ENCODE measurements at places on chromosomes 6 and 20. TPM values are rescaled to one million over a fixed set of nuclear protein-coding genes. Genes with fewer than 3 reads are reported as not detected.
A peak's percentile ranks its signal among the peaks of the same experiment; 100 is the strongest.

Gene AVP
- polyA plus RNA-seq = not detected

Gene KCNS1
- 1.1 TPM for polyA plus RNA-seq

Gene DDO
- polyA plus RNA-seq = 1.2 TPM

Gene CST5
- not detected for polyA plus RNA-seq

Gene COL20A1
- polyA plus RNA-seq = not detected

Gene OVOL2
- polyA plus RNA-seq = 13.2 TPM

Gene NDRG3
- polyA plus RNA-seq = 25.9 TPM

Gene TREM2
- polyA plus RNA-seq = 4.2 TPM

Gene THBS2
- polyA plus RNA-seq = 3.0 TPM

Gene CRIP3
- not detected for polyA plus RNA-seq

Gene HCK
- polyA plus RNA-seq = 25.8 TPM

Gene HDGFL1
- polyA plus RNA-seq = not detected

DNA sequence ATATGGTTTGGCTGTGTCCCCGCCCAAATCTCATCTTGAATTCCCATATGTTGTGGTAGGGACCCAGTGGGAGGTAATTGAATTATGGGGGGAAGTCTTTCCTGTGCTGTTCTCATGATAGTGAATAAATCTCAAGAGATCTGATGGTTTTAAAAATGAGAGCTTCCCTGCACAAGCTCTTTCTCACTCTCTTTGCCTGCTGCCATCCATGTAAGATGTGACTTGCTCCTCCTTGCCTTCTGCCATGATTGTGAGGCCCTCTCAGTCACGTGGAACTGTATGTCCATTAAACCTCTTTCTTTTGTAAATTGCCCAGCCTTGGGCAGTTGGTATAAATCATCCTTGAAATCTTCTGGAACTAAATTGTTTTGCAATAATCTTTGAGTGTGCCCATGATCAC is 31.9 kb upstream of the TBX18 start:
- DNase-seq = no peak

GRCh38 chr6:24490948-24491347 is 1.6 kb upstream of the GPLD1 start:
- no peak for DNase-seq

- no peak for DNase-seq
Observed at GRCh38 chr6:19478992-19479391, 358.2 kb upstream of the ID4 start.

DNA sequence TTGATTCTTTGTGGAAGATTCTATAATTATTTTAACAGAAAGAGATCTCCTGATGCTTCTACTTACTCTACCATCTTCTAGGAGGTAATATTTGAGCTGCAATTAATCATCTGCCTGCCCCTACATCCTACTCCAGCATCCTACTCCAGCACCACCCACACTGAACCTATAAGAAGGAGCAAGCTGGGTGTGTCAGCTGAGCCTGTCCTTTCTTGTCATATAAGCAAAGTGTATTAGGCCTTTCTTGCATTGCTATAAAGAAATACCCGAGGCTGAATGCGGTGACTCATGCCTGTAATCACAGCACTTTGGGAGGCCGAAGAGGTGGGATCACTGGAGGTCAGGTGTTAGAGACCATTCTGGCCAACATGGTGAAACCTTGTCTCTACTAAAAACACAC is 84.2 kb upstream of the ARG1 start:
- no peak for DNase-seq

DNA sequence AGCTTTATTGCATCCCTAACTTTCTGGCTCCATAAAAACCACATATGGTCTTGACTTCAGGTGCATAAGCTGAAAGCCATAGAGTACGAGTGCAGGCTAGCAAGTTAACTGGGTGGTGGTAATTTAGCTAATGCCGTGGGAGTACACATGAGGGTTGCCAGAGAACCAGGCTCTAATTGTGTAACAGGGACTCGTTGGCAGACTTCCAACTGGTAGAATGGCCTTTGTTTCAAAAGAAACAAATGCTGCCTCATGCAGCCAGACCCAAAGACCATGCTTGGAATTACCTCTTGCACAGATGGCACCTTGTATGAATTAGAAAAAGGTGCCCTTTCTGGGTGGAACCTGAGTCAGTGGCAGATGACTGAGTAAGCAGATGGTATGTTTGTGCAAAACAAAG is 73.2 kb downstream of the LY86 start:
- DNase-seq = peak; percentile 76

- DNase-seq = no peak
Observed at GRCh38 chr6:148423601-148424270, 81.1 kb downstream of the SASH1 start.

DNA sequence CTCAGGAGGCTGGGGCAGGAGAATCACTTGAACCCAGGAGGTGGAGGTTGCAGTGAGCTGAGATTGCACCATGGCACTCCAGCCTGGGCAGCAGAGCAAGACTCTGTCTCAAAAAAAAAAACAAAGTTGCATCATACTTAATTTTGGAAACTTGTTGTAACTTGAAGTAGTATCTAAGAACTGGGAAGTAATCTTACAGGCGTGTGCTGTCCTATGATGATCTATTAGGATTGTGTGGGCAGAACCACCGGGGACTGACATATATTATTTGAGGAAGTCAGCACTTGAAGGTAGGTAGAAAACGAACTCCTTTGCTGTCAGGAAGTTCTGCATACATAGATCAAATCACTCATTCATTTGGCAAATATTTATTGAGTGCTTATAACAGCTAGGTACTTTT is 188.5 kb downstream of the ZNF217 start:
- no peak for DNase-seq

DNA sequence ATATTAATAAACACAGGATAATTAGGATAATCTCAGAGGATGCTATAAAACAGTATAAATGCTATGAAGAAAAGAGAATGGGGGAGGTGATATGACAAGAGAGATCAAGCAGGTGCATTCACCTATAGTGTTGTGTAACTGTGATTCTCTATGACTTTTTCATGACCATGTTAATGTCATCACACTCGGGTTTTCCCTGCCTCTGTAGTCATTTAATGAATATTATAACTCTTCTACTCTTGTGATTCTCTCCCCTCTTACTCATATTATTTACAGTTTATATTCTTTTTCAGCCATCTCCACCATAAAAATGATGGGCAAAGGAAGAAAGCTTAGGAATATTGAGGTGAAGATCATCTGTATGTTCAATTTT is 106.9 kb upstream of the SGK1 start:
- no peak for DNase-seq

- no peak for DNase-seq
Observed at GRCh38 chr6:136846046-136846445, 23.7 kb downstream of the PEX7 start.

DNA sequence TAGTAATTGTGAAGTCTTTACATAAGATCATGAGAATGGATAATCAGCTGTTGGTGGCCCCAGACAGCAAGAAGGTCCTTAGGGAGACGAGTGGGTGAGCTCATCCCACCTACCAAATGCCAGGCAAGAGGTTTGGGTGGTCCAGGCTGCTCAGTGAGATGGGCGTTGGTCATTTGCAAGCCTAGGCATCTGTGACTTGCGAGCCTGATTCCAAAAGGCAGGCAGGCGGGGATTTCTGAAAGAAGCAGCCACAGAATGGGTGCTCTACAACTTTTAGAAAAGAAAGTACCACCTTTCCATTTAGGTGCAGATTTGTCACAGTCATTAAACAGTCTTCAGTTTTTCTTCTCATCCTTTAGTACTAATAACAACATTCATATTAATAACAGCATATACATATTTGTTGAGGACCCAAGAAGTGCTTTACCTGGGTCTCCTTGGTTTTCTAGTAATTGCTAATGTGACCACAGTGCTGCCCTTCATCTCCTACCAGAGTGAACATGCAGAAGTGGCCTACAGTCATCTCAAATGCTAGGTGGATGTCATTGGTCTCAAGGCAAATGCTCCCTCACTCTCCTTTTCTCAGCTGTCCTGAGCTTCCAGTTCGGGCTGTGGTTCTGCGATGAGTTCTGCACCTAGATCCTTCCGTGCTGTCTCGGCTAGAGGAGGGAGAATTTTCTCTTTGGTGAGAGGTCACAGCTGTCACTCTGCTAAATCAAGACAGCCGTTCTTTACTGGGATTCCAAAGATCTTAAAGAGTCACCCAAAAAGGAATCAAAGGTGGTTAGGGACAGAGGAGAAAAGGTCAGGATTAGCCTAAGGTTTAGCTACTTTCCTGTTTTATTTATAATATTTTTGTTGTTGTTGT is 2.7 kb downstream of the WRNIP1 start:
- DNase-seq = no peak

DNA sequence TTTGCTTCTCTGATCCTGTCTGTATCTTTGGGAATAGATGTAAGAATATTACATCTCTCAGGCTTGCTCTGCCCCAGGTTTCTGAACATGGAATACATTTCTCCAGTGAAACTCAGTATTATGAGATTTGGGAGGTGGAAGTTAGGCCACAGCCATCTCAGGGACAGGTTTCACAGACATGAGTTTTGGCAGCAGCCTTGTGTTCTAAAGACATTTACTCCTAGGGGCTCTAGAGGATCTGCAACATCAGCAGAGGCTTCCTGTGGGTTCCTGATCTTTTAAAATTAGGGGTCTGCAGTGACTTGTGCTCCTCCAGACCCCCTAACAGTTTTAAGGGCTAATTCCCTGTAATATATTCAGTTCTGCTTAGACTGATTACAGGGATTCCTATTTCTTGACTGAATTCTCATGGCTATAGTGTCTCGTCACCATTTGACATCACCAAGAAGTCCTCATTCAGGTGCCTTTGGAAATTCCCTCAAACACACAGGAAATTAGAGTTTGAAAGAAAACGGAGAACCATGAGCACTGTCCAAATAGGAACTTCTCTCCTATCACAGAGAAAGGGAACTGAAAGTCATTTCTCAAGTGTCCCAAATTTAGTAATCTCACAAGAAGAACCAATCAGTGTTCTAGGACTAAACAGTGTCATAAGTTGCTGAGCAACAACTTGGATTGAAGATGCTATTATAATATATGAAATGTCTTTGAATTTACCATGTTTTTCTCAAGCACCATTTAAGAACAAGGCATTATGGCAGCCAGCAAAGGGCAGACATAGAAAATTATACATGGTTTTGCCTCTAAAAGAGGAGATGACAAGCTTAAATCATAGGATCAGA is 2.5 kb upstream of the HLA-DRA start:
- no peak for DNase-seq

DNA sequence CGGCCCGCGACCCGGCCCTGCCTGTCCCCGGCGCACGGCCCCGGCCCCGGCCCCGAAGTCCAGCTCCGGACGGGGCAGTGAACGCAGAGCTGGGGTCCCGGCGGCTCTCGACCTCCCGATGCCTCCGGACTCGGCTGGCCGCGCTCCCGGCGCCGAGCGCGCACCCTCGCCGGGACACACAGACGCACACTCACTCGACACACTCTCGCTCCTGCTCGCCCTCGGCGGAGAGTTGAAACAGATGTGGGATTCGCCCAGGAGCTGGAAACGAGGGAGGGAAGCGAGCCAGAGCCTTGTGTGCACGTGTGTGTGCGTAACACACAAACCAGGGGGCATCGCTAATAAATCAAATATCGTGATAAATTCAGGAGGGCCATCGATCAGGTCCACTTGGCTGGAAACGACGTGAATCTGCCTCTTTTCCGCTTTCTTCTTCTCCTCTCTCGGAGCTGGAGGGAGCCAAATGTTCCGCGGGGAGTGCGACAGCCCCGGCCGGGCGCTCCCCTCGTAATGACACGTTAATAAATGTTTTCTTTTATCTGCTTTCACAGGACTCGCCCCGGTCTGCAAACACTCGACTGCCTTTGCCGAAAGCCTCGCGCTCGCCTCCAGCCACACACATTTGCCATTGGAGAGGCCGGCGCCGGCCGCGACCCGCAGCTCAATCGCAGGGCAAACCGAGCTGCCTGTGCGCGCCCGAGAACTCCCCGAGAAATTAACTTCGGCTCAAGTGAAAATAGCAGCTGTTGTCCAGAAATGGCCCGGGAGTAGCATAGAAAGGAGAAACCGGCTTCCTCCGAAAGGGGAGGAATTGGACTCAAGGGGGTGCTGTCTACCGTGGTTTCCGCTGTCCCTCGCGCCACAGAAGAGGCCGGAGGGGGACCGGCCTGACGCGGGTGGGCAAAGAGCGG is 828 bp upstream of the SULF2 start:
- peak; percentile 87 for DNase-seq

GRCh38 chr6:36197739-36198221 is 1.2 kb downstream of the BRPF3 start:
- DNase-seq = no peak

DNA sequence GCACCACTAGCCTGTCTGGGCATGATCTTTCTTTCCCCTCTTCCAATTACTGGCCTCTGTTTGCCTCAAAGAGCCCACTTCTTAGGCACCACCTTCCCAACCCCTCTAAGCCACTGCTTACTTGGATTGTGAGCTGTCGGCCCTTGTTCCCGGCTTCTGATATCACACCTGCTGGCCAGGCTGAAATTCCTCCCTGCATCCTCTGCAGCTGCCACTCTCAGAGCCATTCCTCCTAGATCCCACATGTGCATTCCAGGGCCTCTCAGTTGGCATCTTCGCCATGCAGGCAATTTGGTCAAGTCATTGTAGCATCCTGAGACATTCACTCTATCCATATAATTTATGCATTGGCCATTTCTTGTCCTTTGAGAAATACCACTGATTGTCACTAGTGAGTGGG is 135.9 kb downstream of the OLIG3 start:
- DNase-seq = no peak

DNA sequence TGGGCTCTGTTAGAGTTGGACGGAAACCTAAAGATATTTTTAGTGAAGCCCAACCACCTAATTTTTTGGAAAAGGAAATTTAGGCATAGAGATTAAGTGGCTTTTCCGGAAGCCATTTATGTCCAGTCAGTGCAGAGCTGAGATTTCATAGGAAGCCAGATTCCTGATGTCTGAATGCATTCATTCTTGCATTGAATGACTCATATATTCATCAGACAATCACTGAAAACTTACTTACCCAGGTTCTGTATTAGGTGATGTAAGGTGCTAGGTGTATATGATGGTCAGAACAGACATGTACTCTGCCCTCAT is 4.1 kb downstream of the SH3BGRL2 start:
- DNase-seq = no peak

GRCh38 chr6:141248021-141248799 is 884.5 kb upstream of the GJE1 start:
- no peak for DNase-seq

GRCh38 chr20:20375862-20376261 is 8.0 kb downstream of the INSM1 start:
- no peak for DNase-seq

GRCh38 chr6:39018103-39018502 is 30.5 kb upstream of the GLP1R start:
- no peak for DNase-seq

GRCh38 chr6:135440087-135440792 is 57.3 kb downstream of the AHI1 start:
- DNase-seq = no peak

GRCh38 chr6:14146506-14147096 is 29.0 kb downstream of the CD83 start:
- DNase-seq = no peak

- no peak for DNase-seq
Observed at GRCh38 chr6:38942442-38942841, 106.1 kb upstream of the GLP1R start.

GRCh38 chr6:44659726-44660125 is 272.2 kb downstream of the CDC5L start:
- DNase-seq = no peak
